HFF-Myc (cell line): ENCODE measurements at places on chromosomes 7 and 10.

GRCh38 chr7:107712025-107712424, 31.9 kb upstream of the CBLL1 start:
- no peak for DNase-seq

DNA sequence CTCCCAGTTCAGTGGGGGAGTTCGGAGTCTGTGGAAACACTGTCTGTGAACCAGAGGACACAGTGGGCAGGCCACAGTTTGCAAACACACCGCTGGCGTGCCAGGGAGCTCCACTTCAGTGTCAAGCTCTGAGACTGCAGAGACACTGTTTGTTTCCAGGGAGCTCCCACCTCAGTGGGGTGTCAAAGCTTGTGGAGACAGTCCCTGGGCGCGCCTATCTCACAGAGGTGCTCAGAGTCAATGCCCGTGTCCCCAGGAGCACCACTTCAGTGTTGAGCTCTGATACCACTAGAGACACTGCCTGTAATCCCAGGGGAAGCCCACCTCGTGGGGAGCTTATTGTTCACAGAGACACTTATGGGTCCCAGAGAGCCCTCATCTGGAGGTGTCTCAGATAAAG, 4.3 kb downstream of the MYO1G start:
- no peak for DNase-seq

- DNase-seq: no peak
Observed at GRCh38 chr10:127840884-127841283, 51.9 kb downstream of the CLRN3 start.

DNA sequence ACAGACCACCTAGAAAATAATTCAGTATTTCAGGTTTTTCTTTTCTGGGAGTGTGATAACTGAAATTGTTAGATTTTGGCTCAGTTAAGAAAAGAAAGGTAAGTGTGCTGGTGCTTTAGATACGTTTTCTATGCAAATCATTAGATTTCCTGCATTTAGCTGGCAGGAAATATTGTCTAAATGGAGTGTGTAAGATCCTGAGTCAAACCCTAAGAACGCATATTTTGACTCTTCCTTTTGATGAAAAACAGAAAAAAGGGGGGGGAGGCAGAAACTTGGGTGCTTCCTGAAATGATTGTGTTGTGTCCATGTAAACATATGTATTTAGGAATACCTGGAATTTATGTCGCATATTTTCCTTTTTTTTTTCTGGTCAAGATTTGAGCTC, 1.2 kb downstream of the GRK5 start:
- DNase-seq: no peak

DNA sequence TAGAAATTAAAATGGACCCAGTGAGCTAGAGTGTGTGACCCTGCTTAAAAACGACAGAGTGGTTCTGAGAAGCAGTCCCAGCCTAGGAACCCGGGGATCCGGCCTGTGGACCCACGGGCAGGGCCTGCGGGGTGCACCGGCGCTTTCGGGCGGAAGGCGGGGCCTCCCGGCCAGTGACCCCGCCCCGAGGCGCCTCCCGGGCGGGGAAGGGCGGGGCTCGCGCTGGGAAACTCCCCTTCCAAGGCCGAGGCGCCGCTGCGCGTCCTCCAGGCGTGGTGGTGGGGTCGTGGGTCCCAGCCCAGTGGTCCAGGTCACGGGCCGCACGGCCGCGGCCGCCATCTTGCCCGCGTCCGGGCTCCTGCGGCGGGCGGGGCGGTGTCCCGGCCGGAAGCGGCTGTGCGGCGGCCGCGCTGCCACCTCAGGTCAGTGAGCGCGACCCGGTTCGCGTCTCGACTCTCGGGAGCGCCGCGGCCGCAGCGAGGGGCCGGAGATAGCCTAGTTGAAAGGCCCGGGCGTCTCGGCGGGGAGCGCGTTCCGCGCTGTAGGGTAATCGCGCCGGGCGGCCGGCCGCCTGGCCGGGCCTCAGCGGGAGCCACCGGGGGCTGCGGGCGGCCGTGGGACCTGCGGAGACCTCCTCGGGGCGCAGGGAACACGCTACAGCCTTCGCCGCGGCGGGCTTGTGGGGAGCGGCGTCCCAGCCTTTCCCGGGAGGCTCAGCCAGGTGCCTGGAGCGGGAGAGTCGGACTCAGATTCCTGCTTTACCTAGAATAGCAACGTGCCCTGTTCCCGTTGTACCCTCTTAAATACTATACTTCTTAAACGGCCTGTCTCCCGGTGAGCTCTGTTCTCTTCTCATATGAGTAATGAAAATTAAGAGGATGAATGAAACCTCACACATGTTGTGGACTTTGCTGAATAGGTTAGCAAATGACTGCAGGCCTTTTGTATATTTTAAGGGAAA, at the start of gene MIOS:
Gene MIOS, plus strand, starts transcription at position 234 of the 961 bp plus-strand sequence. CDS start 5,592 bp downstream, outside the sequence.
- no peak for DNase-seq

GRCh38 chr7:1740214-1740613, 70.1 kb downstream of the ELFN1 start:
- no peak for DNase-seq

DNA sequence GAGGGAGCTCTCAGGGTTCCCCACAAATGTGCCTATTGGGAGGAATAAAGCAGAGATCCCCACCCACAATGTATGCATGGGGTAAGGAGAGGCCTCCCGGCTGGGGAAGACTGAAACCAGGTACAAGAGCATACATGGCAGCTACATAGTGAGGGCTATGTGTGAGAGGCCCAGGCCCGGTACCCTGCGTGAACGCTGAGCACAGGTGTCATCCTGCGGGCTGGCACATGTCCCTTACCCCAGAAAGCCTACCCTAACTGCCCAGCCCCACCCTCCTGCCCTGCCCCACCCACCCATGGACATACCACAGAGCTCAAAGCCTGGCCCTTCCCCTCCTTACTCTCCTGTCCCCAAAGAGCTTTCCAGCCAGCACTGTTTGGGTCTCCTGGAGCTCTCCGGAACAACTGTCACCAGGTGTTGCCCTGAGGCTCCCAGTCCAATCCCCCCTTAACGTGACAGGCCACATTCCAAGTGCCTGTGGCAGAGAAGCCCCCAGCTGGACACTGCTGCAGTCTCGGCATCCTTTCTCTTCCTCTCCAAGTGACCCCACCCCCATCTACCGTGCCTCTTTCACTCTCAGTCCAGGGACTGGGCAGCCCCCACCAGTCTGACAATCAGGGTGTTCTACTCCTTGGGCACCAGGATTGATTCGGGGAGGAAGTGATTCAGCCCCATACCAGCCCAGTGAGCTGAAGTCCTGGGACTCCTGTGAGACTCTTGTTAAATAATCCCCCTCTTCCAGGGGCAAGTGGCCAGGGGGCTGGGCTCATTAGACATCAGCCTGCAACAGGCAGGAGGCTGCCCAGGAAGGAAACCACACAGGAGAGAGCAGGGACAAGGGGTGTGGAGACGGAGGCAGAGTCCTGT, 19.6 kb downstream of the GRID1 start:
- DNase-seq: no peak

- peak; percentile 98 for DNase-seq
Observed at GRCh38 chr10:103273041-103273441, 3.9 kb upstream of the INA start.
